ENCODE measurements at places on chromosomes 5 and 9.
A peak's percentile ranks its signal among the peaks of the same experiment; 100 is the strongest.

- peak; percentile 97 for DNase-seq
These were observed 814.5 kb downstream of the MTRR start for GRCh38 chr5:8683496-8683895.

GRCh38 chr9:127780126-127780885, 1.8 kb upstream of the SH2D3C start:
- no peak for DNase-seq

DNA sequence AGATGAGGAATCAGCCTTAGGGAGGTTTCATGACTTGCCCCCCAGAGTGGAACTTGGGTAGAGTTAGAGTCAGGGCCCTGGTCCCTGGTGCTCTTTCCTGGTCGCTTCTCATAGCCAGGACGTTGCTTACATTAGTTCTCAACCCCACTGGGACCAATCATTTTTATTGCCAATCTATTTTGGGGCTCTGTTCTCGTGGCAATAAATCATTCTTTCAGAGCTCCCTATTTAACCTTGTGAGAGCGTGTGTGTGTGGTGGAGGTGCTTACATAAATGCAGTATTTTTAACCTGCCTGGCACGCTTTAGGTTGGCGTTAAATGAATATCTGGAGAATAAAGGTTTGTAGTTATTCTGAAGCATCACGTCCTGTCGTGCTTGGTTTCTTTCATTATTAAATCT, 4.1 kb downstream of the TRIO start:
- no peak for DNase-seq

- no peak for DNase-seq
These were observed 45.8 kb downstream of the SECISBP2 start for GRCh38 chr9:89363921-89364665.

- no peak for DNase-seq
These were observed 191.1 kb upstream of the PIK3R1 start for GRCh38 chr5:68024426-68024825.

DNA sequence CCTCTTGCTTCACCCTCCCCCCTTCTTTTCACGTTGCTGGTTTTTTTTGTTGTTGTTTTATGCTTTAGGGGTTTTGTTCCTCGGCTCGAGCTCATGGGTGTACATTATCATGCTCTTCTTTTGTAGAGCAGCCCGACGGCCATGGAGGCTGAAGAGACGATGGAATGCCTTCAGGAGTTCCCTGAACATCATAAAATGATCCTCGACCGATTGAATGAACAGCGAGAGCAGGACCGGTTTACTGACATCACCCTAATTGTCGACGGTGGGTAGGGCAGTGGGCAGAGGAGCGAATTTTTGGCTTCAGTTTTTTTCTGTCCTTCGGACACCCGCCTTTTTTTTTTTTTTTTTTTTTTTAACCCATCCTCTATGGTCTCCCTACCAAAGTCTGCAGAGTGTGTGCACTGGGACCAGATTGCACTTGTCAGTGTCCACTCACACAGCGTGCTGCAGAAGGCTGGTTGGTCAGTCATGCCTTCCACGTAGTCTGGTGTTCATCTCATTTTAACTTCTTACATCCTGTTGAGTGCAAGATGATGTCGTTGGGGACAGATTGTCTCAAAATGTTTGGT, 1.3 kb downstream of the ZNF131 start:
- peak; percentile 56 for DNase-seq

GRCh38 chr5:179314606-179315355, 30.5 kb downstream of the ADAMTS2 start:
- DNase-seq = no peak

GRCh38 chr9:24516463-24516862, 29.2 kb downstream of the IZUMO3 start:
- no peak for DNase-seq

Data from NCI-H524 (cell line).